ENCODE measurements at places on chromosomes 16 and 17.

DNA sequence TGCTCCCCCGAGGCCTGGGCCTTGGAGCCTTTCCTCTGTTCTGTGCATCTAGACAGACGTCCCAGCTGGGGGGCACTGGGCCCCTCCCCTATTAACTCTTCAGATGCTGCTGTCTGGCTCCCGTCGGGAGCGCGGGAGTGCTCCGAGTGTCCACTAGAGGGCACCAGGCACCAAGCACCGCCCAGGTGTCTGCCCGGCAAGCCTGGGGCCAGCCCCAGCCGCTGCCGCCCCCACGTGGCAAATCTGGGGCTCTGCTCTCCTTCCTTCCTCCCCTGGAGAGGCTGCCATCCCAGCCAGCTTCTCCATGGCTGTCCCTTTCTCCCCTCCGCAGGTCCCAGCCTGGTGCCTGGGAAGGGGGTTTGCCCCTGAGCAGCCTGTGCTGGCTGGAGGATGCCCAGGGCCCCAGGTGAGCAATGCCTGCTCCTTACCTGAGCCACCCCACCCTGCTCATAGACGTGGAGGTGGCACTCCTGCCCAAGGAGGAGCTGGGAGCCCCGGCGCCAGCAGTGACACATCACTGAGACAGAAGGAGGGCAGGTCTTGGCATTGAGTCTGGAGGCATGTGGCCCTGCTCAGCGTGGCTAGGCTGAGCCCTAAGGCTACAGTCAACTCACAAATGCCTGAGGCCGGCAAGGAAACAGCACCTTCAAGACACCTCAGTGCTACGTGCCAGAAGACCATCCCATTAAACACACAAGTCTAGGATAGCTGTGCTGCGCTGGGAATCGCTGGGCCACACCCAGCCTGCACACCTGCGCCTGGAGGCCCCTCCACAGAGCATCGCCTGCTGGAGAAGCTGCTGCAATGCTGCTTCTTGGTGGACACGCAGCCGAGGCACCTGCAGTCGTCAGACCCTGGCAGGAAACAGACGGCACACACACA lies 19.7 kb downstream of the TMEM235 start:
- peak; percentile 45 for DNase-seq

GRCh38 chr17:65557349-65558310 lies 3.8 kb downstream of the AXIN2 start:
- DNase-seq = no peak

DNA sequence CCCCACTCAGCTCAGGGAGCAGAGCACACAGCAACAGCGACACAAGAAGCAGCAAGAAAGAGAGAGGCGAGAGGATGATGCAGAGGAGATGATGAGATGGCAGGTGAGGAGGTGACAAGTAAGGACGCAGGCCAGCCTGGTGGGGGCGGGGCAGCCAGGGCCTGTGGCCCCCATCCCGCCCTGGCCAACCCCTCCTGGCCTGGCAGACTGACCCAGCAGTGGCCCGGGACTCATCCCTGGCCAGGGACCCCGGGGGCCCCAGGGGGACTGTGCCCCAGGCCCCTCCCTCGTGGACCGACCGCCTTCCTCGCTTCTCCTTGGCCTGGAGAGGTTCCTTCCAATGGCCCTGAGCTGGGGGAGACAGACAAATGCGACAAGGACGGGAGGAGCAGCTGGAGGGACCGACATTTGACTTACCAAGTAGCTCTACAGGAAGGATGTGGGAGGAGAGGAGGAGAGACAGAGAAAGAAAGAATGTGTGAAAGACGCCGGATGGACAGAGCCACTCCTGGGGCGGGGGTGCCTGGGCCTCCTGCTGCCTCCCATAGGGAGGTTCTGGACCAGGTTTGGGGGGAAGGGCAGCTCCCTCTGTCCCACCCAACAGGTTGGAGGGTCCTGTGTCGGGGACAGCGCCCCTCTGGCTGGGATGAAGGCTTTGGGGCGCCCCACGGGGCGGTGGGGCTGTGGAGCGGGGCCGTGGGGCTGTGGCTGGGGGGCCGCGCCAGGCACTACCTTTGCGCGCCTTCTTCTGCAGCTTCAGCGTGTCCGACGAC lies 6.8 kb downstream of the MTSS2 start:
- DNase-seq = no peak

- peak; percentile 11 for DNase-seq
These were observed 10.8 kb downstream of the SMTNL2 start for GRCh38 chr17:4594931-4595684.

DNA sequence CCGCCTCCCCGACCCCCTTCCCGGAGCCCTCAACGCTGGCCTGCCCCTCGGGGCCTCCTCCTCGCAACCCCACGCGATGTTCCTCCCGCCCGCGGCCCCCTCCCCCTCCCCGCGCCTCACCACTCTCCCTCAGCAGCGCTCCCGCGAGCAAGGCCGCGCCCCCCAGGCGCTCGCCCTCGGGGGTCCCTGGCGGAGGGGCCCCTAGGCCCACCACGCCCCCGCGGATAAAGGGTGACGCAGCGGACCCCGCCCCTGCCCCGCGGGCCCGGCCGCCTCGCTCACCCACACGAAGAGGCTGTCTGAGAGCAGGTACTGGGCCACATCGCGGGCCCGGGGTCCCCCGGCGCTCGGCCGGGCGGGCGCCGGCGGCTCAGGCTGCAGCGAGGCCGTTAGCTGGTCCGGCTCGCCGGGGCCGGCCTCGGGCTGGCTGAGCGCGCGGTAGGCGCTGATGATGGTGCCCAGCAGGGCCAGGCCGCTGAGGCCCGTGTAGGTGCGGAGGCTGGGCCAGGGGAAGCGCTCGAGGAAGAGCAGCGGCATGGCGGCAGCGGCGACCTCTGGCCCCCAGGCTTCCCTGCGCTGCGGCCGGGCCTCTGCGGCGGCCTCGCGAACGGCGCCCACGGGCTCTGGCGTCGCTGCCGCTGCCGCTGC lies 430 bp downstream of the AMFR start:
- peak; percentile 8 for DNase-seq

- no peak for DNase-seq
These were observed at the start of gene RAC3 for GRCh38 chr17:82031303-82031884. TSS of gene RAC3 (plus strand) at chr17:82031678. CDS start at chr17:82031762, 84 bp downstream.

DNA sequence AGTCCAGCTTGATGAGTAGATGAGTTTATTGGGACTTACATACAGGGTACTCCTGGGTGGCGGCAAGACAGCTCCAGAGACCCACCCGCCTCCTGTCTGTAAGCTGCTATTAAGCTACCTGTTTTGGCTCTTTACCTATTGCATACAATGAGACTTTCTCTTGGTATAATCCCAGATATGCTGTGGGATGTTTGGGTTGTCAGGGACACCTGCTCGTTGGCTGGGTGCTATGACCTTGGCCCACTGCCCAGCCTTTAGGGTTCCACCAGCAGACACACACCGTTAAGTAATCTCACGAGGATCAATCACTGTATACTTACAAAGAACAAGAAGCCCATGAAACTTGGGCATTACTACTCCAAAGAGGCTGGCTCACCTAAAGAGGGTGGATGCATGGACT lies 116.4 kb downstream of the NPIPB5 start:
- DNase-seq = no peak

DNA sequence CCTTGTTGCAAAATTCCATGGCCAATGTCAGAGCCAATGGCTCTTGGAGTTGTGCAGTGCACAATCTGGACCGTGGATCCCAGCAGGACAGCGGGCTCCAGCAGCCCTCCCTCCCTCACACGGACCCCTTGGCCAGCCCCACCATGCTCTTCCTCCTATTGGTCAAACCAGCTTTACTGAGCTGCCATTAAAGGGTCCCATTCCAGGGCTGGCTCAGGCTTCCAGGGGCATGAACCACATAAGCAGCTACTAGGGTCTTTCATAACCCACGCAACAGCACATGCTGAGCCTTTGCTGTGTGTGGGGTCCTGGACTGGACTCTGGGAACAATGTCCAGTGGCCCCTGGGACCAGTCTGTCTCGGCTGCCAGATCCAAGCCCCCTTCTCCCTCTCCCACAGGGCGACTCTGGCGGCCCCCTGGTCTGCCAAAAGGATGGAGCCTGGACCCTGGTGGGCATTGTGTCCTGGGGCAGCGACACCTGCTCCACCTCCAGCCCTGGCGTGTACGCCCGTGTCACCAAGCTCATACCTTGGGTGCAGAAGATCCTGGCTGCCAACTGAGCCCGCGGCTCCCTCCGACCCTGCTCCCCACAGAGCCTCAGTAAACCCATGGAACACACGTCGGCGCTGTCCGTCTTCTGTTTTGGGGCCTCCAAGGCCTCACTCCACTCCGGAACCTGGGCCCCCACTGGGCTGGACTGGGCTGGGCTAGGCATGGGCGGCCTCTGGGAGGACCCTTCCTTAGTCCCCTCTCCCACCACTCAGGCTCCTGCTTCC lies 5.7 kb downstream of the CTRB1 start:
- no peak for DNase-seq

- DNase-seq = no peak
These were observed 71.2 kb upstream of the LGALS9 start for GRCh38 chr17:27559506-27560481.

- DNase-seq = no peak
These were observed 57.1 kb downstream of the GTF3C1 start for GRCh38 chr16:27492588-27492979.

GRCh38 chr17:64146418-64147109 lies 16.6 kb upstream of the ERN1 start:
- no peak for DNase-seq

DNA sequence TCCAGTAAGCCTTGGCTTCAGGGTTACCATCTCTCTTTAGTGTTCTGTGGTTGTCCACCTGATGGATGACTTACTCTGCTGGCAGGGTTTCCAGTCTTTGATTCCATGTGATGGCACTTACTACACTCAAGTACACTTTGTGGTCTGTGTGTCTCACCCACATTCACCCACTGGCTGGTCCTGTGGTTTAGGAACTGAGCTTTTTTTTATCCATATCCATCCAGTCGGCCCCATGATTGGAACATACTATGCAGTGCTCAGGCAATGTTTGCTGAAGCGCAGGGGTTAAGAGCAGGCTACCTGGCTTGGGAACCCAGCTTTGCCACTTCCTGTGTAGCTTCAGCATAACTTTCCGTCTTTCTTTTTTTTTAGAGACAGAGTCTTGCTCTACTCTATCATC lies 2.8 kb upstream of the FUS start:
- DNase-seq = no peak

GRCh38 chr16:24130494-24131085 lies 125.5 kb upstream of the CACNG3 start:
- DNase-seq = no peak

GRCh38 chr17:73478768-73479424 lies 165.3 kb downstream of the SDK2 start:
- DNase-seq = no peak

- DNase-seq = no peak
These were observed 19.9 kb downstream of the CIAPIN1 start for GRCh38 chr16:57427307-57427706.

DNA sequence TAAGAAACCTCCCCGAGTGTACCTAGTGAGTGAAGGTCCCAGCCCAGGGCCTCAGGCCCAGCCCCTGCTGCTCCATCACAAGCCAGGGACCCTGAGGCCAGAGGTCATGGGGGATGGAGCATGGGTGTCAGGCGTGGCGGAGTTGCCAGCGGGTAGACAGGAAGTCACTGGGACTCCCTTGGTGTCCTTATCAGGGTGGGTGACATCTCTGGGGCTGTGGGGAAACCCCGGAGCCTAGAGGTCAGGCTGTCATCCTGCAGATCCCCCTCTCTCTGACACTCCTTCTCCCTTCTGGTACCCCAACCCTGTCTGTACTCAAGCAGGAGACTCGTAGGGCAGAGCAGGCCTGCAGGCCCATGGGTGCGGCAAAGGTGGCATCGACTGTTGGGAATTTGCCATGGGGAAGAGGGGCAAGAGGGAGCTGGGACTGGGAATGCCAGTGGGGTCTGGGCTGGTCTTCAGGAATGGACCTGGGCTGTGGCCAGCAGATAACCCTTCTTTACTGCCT lies 10.8 kb upstream of the ADGRG1 start:
- DNase-seq = no peak

DNA sequence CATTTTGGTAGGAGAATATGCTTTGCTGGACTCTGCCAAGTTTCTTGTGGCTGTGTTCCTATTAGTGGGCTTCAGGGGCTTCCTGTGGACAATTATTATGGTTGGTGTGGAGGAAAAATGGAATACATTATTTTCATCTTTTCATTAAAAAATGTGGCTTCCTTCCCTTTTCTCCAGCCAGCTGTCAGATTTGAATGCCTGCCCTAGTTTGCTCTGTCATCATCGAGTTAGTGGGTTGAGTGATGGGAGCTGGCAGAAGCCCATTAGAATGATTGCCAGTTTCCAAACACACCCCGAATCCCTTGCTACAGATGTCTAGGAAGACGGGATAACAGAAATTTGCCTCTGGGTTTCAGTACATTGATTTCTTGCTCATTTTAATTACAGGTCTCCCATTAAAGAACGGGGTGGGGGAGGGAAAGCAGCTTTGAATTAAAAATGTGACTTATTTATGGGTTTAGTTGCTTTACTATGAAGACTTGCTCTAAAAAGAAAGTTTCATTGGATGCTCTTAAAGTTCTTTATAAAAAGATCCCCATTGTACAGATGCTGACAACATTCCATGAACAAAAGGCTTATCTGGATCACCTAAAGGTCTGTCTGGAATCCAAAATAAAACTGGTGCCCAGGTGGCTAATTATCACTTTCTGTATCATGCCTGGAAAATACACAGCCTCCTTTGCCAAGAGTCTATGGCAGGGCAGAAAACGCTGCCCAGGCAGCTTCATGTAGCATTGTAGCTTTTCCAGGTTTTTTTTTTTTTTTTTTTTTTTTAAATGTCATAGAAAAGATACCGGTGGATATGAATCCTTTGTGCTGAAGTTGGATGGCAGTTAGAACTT lies 103.6 kb downstream of the PRKCA start:
- no peak for DNase-seq

- DNase-seq = peak; percentile 27
These were observed 43.6 kb downstream of the SMG6 start for GRCh38 chr17:2259769-2260536.

- no peak for DNase-seq
These were observed 6.7 kb upstream of the PRPSAP2 start for GRCh38 chr17:18851201-18851600.

DNA sequence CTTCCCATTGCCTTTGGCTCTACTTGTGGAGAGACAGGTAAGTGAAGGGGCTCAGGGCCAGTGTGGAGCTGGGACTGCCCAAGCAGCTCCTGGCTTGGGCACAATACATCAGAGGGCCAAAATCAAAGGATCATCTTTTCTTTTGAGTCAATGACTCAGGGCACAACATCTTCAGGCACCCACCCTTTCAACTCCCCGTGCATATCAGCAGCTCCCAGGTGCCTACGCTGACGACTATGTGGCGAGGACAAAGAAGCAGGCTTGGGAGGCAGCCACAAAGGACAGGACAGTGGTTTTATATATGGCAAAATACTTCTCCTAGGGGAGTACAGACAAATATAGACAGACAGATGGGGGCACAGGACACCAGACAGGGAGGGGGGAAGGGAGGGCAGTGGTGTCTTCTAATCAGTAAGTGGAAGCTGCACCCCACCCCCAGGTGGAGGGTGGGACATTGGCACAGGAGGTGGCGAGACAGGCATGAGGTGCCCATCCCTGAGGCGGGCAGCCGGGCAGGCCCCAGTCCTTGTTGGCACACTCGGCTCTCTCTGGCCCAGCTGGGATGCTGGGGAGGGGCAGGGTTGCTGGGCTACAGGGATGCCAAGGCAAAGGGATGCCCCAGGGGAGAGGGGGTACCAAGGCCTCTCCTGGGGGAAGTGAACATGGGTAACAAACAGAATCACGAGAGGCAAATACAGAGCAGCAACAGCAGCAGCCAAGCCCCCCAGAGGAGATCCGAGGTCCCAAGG lies 7.7 kb upstream of the ARL5C start:
- DNase-seq = no peak
